NCI-H2081 treated with DMSO at 0.1 percent for 48 hours (cell line): ENCODE measurements at places on chromosomes 5 and 9.

DNA sequence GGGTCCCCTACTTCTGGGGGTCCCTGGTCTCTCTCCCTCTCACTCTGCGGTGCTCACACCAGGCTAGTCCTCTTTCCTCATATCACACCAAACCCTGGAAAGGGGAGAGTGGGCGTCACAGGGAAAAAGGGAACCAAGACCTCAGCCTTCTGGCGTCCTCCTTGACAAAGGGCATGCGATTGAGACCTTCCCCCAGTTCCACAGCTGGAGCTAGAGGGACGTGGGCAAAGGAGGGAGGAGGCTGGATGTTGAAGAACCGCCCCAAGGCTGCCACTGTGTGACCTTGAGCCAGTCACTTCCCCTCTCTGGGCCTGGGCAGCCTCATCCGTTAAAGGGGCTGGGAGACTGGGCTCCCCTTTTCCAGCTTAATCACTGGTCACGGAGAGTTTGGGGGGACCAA, 18.5 kb upstream of the TOR2A start:
- no peak for DNase-seq

- DNase-seq: no peak
Measured at GRCh38 chr5:141598391-141599345, 20.1 kb downstream of the DIAPH1 start.

GRCh38 chr5:96936431-96937320, 796 bp downstream of the LNPEP start:
- no peak for DNase-seq

DNA sequence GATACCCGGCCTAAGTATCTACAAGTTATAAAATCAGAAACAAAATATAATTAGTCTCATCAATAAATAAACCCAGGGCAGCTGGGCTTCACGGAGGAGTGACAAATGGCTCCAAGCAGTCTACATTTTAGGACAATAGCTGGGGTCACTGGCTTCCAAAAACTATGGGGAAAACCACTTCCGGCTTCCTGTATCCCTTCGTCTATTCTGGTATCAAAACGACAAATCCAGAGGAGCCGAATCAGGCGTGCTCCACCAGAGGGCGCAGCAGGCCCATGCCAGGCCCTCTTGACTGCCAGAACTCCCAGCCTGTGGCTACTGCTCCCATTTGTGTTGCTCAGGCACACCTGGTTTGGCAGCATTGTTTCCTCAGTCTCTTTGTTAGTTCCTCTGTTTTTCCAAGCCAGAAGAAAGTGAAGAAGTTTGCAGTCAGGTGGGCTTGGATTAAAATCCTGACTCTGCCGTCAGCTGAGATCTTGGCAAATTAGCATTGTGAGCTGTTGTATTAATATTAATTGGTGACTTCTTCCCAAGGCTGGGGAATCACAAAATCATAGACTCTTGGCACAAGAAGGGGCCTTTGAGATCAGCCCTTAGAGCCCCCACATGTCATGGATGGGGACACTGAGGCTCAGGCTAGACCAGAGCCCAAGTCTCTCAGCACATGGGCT, 11.6 kb upstream of the RAB14 start:
- DNase-seq: peak; percentile 53

- DNase-seq: no peak
Measured at GRCh38 chr5:178475422-178475821, 114.8 kb downstream of the COL23A1 start.

DNA sequence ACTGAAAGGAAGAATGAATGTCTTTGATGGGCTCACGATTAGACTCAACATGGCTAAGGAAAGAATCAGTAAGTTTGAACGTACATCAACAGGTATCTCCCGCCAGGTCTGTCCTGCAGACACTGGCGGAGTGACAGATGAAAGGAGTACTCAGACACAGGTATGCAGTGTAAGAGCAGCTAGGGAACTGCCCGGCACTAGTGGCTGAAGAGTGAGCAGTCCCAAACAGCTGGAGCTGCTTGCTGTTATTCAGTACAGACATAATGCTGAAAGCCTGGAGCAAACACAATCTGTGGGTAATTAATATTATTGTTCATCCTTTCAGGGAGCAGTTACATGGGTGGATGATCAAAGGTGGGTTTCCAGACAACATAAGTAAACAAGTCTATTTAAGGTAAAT, 835.5 kb downstream of the TLE4 start:
- DNase-seq: no peak

DNA sequence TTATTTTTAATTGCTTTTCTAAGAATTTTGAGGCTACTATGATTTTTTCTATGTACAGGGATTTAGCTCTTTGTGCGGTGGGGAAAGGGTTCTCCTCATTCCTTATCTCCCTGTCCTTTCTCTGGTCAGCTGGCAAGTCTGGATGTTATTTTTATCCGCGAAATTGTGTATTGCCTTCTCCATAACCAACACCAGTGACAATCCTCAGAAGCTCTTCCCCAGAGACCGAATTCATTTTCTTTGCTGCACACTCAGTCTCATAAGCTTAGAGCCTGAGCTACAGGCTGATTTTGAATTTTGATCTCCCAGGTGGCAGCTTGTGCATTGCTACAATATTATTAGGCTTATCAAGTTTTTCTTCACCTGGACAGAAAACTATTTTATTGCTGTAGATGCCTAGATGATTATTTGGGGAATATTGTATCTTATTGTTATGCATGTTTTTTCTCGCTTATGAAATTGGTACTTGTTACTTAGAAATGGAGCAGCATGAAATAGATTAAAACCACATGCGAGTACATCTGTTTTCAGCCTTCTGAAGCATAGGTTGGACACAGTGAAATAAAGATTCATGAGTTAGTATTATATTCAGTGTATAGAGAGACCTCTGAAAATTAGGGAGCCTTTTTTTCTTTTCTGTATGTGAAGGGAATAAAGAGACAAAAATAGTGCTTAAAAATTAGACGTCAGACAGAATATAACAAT, 27.3 kb downstream of the CPEB4 start:
- DNase-seq: no peak

DNA sequence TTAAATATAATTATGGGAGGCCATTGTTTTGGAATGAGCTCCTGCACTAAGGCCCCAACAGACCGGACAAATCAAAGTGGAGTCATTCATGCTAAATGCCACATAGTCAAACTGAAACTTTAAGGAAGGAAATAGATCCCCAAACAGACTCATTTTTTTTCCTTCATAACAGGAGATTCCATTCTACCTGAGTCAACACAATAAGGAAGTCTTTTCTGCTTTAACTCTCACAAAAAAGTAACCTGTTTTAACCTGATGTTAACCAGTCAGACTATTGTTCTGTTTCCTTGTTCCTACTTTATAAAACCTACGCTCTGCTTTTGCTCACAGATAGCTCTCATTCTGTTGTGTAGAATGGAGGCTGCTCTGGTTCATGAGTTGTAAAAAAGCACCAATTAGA, 234.9 kb downstream of the YTHDC2 start:
- no peak for DNase-seq

GRCh38 chr5:97427235-97427634, 244.2 kb upstream of the RIOK2 start:
- DNase-seq: no peak

GRCh38 chr9:108863891-108864290, 1.8 kb downstream of the ACTL7A start:
- DNase-seq: no peak

- no peak for DNase-seq
Measured at GRCh38 chr5:7673658-7674057, 177.3 kb downstream of the CFAP90 start.

DNA sequence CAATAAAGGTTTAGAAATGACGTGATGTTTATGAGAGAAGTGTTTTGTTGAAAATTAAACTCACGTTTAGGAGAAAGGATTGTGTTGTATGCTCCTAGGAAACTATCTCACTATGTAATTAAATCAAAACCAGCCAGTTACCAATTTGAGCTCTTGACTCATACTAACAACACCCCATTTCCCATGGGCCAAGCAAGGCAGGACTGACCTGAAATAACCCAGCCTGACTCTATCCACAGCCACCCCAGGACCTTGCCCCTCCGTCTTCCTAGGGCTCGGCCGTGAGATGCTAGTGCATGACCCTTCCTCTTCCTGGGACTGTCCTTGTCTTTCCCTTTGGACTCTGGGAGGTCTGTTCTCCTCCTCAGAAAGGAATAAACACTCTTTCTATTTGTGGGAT, 16.4 kb downstream of the TLR4 start:
- DNase-seq: no peak

DNA sequence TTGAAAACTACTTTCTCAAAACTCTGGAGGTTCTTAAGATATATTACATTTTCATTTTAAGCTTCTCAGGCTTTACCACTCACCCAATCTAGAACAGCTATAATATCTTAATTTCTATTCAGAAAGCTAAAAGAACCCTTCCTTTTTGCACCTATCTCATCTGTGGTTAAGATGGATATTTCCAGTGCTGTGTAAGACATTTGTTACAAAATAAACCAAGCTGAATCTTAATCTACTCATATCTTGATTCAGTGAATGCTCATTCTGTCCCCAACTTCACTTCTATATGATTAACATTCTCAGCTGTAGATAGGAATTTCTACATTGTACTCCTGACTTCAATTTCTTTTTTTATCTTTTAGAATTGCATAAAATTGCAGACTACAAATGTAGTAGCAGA, 15.0 kb downstream of the ABHD17B start:
- no peak for DNase-seq

DNA sequence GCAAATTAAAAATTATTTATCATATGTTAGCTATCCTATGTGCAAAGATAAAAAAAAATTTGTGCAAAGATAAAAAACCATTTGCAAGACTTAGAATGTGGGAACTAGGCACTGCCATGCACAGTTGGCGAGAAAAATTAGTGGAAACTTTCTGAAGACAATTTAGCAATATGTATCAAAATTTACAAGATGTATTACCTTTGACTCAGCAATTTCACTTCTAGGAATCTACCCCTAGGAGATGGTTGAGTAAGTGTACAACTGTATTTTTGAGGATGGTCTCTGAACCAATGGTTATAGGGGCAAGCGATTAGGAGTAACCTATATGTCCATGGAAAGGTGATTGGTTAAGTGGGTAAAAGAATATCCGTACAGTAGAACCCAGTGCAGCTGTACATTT, 88.9 kb downstream of the FGF1 start:
- no peak for DNase-seq
